A549 (cell line): ENCODE measurements at places on chromosomes 6 and 20.

- DNase-seq = no peak
These were observed 19.9 kb upstream of the KHDC1 start for GRCh38 chr6:73282871-73283270.

- DNase-seq = peak; percentile 81
These were observed at the start of gene SLCO4A1 for GRCh38 chr20:62642051-62642665. SLCO4A1 (plus strand) TSS chr20:62642503; CDS start chr20:62656455, 13,952 bp downstream.

- DNase-seq = no peak
These were observed 199.9 kb downstream of the DTNBP1 start for GRCh38 chr6:15462717-15463525.

GRCh38 chr6:150680510-150680909 is 80.8 kb downstream of the PLEKHG1 start:
- DNase-seq = no peak

- DNase-seq = no peak
These were observed 104.8 kb upstream of the KCNG1 start for GRCh38 chr20:51127713-51128112.

- DNase-seq = no peak
These were observed 22.3 kb downstream of the TTBK1 start for GRCh38 chr6:43265564-43265963.

DNA sequence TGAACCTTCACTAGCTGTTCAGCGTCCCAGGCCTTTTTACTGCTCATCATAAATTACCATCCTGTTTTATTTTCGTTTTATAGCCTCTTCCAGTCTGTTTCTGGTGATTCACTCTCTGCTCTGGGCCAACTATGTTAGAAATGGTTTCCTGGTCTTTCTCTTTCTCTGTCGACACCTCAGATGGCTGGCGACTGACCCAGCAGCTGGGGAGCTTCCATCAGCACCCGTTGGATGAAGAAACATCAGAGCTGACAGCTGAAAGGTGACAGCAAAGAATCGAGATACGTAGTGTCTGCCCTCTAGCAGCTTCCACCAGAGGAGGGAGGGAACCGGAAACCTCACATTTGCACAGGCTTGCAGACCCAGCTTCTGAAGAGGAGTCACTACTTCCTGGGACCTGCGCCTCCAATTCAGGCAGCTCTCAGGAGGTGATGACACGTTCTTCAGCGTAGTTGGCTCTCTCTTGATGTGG is 82.9 kb upstream of the MLN start:
- no peak for DNase-seq

- no peak for DNase-seq
These were observed 298.0 kb downstream of the QKI start for GRCh38 chr6:163712566-163712961.

DNA sequence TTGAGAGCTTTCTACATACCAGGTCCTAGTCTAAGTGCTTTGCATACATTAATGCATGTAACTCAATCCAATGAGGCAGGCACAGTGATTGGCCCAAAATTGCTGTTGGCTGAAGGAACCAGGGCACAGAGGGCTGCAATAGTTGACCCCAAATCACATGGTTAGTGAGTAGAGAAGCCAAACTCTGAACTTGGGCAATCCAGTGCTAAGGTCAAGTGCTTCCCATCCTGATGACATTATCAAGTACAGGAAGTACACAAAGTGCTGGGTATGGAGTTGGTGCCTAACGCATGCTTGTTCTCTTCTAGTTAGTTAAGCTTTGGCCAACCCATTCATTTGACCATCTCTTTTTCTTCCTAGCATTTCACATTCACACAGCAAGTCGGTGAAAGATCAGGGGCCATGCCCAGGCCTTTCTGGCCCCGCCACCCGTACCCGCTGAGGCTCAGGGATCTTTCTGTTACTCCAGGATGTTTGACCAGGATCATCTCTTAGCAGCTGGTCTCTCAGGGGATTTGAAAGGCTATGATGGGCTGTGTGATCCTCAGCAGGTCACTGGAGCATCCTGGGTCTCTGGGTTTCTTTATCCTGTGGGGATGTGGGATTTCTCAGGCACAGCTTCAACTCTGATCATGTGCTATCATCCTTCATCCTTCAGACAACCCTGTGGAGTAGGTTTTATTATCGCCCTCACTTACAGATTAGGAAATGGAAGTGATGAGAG is 7.0 kb downstream of the KCNB1 start:
- no peak for DNase-seq

- no peak for DNase-seq
These were observed 304.6 kb upstream of the AGPAT4 start for GRCh38 chr6:161578478-161578877.

DNA sequence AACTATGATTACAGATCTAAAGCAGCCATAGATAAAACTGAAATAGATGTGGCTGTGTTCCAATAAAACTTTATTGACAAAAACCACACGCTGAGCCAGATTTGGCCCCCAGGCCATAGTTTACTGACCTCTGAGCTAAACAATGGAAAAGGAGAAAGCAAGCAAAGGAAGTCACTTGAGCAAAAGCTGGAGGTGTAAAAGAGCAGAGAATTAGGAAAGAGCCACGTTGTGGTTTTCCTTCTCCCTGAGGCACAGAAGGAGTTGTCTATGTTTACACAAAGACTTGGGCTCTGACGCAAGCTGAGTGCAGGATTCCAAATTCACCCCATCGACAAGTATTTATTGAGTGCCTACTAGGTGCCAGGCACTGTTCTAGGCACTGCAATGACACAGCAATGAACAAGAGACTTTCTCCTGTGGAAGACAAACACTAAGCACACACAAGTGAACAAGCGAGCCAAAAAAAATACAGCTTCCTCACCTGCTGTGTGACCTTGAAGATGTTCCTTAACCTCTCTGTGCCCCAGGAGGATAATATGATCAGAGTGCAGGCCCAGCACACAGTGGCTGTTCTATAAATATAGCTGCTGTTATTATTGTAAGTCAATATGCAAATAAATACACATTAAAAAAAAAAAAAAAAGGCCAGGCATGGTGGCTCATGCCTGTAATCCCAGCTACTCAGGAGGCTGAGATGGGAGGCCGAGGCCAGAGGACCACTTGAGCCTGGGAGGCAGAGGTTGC is 75.4 kb upstream of the PTPN1 start:
- DNase-seq = peak; percentile 88

GRCh38 chr6:64290867-64291266 is 655.3 kb downstream of the PHF3 start:
- DNase-seq = no peak

DNA sequence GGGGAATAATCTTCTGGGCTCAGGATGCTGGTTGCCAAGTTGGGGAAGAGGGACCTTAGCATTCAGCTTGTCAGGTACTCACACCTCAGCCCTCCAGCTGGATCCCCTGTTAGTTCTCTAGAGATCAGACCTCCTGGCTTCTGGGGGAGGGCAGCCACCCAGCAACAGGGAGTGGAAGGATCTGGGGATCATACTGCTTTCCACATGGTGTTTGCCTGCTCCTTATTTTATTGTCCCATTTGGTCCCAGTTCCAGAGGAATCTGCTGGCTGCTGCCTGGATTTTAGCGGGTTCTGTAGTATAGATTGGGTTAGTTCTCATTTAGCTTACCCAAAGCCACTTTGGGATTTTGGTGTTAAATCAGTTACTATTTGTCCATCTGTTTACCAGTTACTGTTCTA is 29.3 kb downstream of the KAT14 start:
- DNase-seq = no peak

DNA sequence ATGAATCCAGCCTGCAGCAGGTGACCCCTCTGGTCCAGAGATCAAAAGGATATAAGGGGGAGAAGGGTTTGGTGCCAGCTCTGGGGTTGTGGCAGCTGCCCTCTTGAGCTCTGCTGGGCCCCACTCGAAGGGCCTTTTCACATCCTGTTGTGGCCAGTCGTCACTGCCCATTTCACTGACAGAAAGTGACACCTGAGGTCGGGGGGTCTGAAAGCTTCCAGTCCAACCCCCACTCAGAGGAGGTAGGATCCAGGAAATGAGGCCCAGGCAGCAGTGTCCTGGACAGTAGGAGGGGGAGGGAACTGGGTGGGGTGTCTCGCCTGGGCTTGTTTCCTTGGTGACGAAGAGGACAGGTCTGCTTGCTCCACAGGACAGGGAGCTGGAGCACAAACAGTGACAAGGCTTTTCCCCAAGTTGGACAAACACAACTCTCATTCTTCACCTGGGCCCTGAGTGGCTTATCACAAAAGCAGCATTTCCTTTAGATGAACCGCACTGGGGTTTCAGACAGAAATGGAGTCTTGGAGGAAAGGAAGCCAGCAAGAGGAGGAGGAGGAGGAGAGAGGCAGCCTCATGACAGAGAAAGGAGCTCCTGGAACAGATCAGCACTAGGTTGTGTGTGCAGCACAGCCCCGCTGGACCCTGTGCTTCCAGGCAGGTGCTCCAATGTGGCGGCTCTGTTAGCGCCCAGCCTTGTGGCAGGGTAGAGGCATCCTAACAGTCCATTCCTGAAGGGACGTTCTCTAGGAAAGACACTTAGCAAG is 11.0 kb downstream of the FRS3 start:
- DNase-seq = no peak

GRCh38 chr6:16322666-16323312 is 84.4 kb downstream of the GMPR start:
- no peak for DNase-seq
